ENCODE measurements at places on chromosomes 7 and 10.

DNA sequence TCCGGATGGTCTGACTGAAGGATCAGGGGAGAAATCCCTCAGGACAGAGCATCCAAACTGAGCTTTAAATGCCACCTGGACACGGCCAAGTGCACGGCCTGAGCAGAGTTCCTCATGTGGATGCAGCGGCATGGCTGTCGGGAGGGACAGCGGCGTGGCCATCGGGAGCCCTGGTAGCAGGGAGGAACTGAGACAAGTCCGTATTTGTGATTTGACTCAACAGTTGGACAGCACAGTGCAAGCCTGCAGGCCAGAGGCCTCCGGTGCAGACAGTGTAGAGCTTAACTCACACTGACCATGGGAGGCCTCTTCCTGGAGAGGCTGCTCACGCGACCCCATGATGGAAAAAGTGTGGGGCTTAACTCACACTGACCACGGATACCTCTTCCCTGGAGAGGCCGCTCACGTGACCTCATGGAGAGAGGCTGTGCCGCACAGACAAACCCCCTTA lies 207.4 kb downstream of the DIP2C start:
- peak; percentile 41 for DNase-seq

GRCh38 chr7:29557954-29558353 lies 5.7 kb upstream of the PRR15 start:
- no peak for DNase-seq

DNA sequence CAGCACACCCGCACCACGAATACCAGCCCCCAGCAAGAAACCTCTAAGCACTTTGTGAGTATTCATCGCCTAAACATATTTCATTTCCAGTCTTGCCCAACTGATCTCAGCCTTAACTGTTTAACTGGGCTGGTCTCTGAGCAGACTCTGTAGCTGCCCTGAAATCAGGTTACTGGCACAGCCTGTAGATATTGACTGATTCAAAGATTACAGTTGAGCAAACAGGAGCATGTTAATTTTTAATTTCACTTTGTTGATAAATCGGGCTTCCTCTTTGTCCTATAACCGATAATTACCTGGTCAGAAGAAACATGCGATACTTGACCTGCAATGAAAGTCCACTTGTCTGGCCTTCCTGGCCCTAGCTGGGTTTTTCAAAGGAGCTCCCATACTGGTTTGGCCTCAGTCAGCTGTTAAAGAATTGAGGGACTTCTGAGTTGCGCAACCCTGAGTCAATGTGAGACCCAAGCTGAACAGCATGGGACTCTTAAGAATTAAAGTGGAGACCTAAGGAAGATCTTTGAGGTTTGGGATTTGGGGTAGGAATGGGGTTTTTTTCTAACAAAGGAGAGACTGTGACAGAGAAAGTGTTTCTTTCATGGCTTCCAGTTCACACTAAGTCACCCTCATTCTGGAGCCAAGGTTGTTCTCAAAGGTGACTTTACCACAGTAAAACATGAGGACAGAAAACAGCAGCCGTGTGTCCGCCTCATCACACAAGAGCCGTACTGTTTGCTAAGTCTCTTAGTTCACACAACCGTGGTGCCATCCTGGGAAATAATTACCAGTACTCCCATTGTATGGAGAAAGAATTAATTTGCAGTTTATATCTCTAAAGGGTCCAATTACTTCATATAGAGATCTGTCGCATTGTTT lies 75.9 kb downstream of the PPP1R3C start:
- DNase-seq = no peak

DNA sequence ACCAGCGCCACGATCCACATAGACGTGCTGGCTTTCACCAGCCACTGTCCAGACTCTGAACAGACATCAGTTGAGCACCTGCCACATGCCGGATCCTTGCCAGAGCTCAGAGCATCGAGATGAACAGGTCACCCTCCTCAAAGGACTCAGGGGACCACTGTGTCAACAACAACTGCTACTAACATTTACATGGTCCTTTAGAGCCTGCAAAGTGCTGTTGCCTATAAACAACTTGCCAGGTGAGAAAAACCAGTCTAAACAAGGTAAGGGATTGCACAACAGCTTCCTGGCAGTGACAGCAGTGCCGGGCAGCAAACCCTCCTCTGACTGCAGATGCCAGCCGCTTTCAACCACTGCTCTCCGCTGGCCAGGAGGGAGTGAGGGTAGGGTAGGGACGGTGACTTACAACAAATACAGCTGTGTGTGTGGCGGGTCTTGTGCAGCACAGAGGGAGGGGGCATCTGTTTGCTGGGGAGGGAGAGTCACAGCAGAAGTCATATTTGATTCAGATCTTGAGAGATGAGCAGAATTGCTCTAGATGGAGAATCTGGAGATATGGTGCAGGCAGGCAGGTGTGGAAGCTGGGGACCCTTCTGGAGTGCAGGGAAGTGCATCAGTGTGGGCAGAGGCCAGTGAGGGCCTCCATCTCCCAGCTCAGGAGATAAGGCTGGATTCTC lies 32.8 kb upstream of the RHEB start:
- no peak for DNase-seq

DNA sequence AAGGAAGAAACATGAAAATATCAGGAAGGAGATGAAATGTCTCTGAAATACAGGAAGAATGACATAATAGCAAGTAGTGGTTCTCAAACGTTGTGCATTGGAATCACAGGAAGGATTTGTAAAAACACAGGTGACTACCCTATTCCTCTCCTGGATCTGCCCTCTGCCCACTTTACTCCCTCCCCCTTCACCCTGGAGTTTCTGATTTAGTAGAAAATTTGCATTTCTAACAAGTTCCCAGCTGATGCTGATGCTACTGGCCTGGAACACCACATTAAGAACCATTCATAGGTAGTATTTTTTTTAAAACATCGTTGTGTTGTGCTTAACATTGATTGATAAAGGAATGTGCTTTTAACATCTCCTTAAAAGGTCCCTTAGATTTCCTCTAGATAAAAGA lies 130.9 kb downstream of the PHF14 start:
- DNase-seq = no peak

DNA sequence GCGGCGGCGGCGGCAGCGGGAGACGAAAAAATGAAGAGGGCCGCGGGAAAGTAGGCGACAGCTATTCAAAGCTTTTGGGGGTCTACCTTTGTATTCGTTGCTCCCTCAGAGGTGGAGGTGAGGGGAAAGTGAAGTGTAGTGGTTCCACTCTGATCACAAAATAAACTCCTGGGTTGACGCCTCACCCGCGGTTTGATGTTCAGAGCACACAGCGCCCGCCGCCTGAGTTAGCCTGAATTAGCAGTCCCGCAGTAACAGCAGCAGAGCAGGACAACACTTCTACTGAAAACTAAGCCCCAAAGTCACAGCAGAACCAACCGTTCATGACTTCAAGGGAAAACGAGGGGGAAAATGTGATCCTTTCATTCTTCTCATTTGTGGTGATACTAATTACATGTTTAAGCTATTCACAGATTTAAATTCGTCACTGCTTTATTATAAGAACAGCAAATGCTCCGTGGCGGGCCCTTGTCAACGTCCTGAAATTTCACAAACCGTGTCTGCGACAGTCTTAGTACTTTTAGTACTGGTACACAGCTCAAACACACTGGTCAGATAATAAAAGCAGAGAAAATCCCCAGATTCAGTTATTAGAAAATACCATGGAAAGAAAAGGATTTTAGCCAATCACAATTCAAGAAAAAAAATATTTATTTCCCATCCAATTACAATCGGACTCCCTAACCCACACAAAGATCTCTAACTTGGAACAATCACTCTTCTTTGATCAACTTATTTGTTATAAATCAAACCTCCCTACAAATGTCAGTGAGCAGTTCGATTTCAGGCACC lies 563 bp upstream of the JMJD1C start:
- peak; percentile 80 for DNase-seq

GRCh38 chr10:114751856-114752255 lies 69.7 kb upstream of the FHIP2A start:
- no peak for DNase-seq

DNA sequence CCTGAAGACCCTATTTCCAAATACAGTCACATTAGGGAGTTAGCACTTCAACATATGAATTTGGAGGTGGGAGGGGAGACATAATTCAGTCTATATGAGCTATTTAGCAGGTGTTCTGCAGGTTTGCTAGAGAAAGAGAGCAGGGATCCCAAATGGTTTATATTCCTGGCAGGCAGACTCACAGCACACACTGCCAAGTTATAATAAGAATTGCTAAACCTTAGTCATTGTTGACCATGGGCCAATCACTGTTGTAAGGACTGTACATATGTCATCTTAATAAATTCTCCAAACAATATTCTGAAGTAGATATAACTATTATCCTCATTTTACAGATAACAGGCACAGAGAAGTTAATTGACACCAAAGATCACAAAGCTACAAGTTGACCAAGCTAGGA lies 1.5 kb upstream of the CCDC3 start:
- DNase-seq = no peak

GRCh38 chr10:226018-226417 lies 90.8 kb downstream of the ZMYND11 start:
- no peak for DNase-seq

DNA sequence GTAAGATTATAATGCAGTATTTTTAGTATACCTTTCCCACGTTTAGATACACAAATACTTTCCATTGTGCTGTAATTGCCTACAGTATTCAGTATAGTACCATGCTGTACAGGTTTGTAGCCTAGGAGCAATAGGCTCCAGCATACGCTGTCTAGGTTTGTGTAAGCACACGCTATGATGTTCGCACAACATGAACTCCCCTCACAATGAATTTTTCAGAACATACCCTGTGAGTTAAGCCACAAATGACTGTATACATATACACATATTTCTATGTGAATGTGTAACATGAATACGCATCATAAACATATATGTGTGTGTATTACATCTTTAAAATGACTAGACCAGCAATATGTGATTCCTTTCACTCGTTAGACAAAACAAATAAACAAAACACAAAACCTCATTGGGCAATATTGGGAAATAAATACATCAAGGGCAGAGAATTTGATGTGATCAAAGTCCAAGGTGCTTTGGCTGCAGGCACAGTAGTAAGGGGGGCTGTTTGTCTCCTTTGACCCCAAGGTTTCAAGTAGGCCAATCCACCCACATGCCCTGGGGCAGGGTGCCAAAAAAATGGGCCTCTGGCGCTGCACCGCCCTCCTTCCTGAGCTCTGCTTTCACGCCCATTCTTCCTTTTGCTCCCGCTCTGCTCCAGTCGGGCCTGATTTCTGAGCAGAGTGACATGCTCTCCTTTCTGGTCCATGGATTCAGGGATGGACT lies 33.9 kb downstream of the CHN2 start:
- no peak for DNase-seq

DNA sequence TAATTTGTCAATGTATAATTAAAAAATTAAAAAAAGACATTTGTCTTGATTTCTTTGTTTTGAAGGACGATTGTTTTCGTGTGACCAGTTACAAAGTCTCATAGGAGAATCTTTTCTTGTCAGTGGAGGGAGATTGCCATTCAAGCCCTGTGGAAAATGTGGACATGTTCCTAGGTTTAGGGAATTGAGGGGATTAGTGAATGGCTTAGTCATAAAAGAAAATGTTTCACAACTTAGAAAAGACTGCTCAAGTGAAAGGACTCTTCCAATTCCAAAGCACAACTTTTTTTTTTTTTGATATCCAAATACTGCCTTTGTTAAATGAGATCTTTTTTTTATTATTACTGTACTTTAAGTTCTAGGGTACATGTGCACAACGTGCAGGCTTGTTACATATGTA lies 140.7 kb upstream of the HABP2 start:
- no peak for DNase-seq

- peak; percentile 69 for DNase-seq
Observed at GRCh38 chr10:124005991-124006392, 87.4 kb downstream of the CHST15 start.

DNA sequence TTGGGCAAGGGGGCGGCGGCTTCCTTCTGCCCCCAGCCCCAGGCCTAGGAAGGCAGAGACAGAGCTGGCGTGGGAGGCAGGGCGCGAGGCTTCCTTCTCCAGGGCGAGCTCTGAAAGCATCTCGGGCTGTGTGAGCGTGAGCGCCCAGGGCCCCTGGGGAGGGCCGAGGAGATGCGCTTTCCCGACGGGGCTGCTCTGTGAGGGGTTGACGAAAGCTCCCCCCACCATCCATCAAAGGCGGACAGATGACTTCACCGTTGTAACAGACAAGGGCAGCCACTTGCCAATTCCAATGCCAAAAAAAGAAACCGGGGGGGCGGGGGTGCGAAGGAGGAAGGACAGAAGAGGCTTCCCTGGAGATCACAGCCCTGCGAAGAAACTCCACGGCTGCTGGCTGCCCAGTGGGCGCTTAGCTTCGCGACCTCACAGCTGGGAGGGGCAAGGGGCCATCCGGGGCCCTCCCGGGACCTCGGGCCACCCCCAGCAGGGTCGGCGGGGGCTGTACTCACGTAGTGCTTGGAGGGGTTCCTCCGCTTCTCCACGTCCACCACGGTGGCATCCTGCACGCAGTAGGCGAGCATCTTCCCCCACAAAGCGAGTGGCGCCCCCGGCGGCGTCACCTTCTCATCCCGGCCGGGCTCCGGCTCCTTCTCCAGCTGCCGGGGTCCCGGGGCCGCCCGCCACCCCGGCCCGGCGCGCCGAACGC lies 537 bp downstream of the SH3PXD2A start:
- DNase-seq = peak; percentile 80
